ENCODE measurements at places on chromosomes 3 and 15.

DNA sequence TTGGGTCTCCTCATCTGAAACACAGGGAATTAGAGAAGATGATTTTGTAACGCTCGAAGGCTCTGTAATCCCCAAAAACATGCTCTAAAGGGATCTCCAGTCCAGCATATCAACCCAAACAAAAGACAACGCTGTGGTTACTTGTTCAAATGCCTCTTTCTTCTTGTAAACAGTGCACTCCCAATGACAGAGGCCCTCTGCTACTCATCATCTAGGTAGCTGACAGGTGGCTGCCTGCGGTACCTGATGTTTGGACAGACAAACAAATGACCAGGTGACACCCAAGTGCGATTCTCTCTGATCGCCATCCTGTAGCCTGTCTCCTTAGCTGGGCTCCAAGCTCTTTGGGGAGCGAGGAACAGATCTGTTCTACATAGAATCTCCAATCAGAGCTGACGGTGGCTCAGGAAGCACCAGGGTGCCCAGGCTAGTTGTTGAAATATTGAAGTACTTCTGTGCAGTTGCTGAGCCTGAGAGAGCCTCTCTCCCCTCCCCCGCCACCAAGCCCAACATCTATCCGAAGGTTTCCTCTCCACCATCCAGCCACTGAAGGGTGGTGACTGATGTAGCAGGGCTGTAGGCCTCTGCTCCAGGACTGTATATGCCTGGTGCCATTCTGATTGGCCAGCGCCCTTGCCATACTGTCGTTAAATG, 238.7 kb downstream of the XXYLT1 start:
- peak; percentile 17 for DNase-seq

DNA sequence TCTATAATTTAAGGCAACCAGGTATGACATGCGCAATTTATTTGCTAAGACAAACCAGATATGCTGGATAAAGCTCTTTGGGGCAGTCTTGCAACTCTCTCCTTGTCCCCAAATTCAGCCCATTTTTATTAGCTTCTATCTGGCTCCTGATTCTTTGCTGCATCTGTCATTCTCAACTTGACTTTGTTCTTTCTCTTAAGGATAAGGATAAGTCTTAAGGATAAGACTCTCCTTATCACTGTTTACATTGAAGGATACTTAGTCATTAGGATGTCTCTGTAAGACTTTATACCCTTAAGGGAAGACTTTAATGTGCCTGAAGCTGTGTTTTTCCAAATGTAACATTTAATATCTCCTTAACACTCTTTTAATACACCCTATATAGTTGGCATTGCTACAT, 49.2 kb downstream of the ALCAM start:
- DNase-seq, result no peak

GRCh38 chr3:47761046-47761445, 20.6 kb downstream of the SMARCC1 start:
- no peak for DNase-seq

DNA sequence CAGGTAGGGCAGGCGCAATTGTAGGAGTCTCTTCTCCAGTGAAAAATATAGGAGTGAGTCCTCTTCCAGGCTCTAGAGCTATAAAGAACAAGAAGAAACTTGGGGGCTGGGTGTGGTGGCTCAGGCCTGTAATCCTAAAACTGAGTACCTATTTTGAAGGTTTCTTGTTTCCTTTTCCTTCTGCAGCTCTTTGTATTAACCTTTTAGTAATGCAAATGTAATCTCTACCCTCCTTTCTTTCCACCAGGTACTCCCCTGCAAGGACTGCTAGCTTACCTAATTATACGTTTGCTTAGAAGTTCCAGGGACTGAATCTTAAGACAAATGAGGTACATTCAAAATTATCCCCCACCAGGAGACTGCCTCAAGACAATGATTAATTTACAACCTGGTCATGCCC, 75.9 kb downstream of the CD47 start:
- no peak for DNase-seq

GRCh38 chr3:71753701-71754609, at the start of gene GPR27:
Gene GPR27 (plus strand): TSS chr3:71753855. CDS start chr3:71754050, 195 bp downstream.
- peak; percentile 42 for DNase-seq

GRCh38 chr3:123138839-123139444, 62.8 kb upstream of the SEC22A start:
- DNase-seq, result no peak

- DNase-seq, result no peak
These were observed 139.6 kb downstream of the CMSS1 start for GRCh38 chr3:99957151-99957796.

DNA sequence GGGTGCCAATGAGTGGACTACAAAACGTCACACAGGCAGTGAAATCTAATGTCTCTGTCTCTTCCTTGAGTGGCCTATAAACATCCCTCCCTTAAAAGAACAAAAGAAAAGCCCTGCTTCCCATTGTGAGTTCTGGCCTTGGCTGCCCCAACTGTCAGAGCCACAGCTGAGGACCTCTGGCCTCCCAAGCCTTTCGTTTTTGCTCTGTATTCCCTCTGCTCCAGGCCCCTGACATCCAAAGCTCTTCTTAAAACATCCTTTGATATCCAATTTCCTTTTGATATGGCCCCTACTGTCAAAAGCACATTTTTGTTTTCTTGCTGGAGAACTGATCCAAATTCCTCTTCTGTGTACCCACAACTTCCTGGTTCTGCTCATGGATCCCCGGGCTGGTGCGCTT, 126.8 kb downstream of the RORA start:
- DNase-seq, result no peak

- no peak for DNase-seq
These were observed 129.9 kb upstream of the SAMMSON start for GRCh38 chr3:69869643-69870042.

DNA sequence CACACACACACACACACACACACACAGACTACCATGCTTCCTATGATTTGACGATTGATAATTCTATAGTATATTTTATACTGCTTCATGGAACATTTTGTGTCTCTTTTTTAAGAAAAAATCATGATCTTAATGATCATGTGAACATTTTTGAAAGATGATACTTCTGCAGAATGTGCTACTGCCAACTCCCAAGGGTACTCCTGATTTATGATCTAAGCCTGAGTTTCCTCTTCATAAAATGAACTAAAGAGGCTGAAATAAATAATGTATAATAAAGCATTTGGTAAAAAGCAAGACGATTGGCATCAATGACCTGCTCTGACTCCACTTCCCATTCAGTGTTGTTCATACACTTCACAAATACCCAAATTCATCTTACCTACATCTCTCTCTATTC, 333.8 kb upstream of the RBMS3 start:
- DNase-seq, result no peak

- DNase-seq, result no peak
These were observed 5.2 kb downstream of the WDR5B start for GRCh38 chr3:122410639-122411038.

- no peak for DNase-seq
These were observed 8.1 kb upstream of the ARNT2 start for GRCh38 chr15:80396096-80396495.

DNA sequence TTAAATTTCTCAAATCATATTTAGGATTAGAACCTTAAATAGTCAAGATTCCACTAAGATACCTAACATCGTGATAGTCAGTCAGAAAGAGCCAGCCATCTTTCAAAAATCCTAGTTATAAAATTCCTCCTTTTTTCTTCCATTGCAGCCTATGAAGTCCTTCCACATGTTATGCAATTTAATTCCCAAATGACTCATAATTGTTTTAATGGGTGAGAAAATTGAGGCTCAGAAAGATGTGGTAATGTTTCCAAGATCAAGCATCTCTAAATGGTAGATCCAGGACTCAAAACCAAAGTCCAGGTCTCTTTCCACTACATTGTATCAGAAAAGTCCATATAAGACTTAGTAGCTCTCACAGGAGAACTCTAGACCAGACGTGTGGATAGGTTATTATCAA, 9.5 kb downstream of the CFAP44 start:
- DNase-seq, result no peak

GRCh38 chr3:36032180-36033047, 347.9 kb upstream of the STAC start:
- no peak for DNase-seq

- no peak for DNase-seq
These were observed 46.8 kb upstream of the VILL start for GRCh38 chr3:37943631-37944314.

Measured in activated CD4-positive, CD25-positive, alpha-beta regulatory T cell treated with anti-CD3 and anti-CD28 coated beads, Interleukin-2, amount 50 U/mL, for 72 hours (primary cell).